ENCODE measurements at places on chromosomes 5 and 9.
A peak's percentile ranks its signal among the peaks of the same experiment; 100 is the strongest.

DNA sequence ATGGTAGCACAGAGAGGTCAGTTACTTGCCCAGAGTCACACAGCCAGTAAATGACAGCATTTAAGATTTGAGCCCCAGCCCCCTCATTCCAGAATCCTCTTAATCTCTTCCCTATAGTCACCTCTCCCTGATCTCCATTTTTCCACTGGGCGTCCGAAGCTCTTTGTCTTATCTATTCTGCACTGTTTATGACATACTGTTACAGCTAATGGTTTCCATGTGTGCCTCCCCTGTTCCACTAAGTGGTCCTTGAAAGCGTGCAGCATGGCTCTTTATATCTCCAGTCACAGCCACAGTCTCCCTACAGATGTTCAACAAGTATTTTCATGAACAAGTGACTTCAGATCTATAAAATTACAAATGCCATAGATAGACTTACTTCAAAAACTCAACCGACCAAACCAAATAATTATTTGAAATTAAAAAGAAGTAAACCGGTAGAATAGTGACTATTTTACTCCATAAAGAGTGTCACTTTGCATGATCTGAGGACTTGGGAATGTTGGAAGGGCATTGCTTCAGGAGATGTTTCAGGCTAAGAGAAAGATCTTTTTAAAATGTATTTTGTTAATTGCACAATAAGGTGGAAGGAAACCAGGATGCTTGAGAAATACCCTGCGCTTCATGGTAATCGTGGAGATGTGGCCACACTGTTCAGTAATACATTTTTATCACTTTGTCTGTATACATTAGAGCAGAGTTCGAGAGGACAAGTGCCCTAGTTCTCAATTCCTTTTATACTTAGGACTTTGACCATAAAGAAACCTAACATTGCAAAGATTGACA, 237.2 kb downstream of the FBXL7 start:
- DNase-seq, result no peak

DNA sequence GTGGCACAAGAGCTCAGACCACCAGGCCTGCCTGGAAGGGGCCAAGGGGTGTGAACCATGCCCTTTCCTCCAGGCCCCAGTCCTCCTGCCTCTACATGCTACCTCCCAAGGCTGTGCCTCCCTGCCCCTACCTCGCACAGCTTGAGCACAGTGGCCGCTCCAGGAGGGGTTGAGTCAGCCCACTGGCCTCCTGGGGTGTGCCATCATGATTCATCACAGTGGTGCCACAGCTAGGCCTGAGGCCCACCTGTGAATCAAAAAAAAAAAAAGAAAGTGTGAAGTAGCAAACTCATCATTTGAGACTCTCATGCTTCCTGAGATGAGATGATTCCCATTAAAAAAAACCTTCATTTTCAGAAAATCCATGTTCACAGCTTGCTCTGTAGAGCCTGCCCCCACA, 240.5 kb downstream of the HSPA4 start:
- no peak for DNase-seq

DNA sequence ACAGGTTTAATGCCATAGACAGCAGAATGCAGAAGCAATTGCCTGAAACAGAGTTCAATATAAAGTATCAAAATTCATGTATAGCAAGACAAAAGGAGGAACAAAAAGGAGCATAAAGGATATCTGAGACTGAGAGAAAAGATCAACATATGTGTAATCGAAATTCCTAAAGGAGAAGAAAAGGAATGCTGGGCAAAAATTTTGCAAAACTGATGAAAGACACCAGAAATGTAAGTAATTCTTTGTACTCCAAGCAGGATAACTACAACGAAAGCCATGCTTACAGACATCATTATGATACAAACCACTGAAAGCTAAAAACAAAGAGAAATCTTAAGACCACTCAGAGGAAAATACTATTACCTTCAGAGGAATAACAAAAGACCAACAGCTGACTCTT, 72.8 kb upstream of the MTAP start:
- DNase-seq, result no peak

DNA sequence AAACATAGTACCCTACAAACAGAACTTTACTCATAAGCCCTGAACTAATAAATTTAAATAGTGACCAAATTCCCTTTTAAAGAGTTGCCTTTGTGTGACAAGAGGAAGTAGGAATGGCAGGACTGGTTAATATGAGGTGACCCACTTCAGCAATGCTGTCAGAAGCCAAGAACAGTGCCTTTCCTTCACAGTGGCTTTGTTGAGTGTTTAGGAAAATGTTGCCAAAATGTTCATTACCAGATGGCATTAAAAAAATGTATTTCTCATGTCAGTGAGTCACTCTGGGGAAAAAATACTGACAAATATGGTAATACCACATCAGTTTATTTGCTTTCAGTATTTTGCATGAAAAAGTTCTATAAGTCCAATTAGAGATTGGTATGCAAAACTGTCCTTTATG, 103.3 kb downstream of the DIRAS2 start:
- DNase-seq, result no peak

- no peak for DNase-seq
Observed at GRCh38 chr5:68251804-68252522, 36.4 kb downstream of the PIK3R1 start.

- DNase-seq, result no peak
Observed at GRCh38 chr5:16726538-16726946, 109.7 kb upstream of the RETREG1 start.

- peak; percentile 95 for DNase-seq
Observed at GRCh38 chr5:177491429-177491945, 5.9 kb downstream of the PDLIM7 start.

DNA sequence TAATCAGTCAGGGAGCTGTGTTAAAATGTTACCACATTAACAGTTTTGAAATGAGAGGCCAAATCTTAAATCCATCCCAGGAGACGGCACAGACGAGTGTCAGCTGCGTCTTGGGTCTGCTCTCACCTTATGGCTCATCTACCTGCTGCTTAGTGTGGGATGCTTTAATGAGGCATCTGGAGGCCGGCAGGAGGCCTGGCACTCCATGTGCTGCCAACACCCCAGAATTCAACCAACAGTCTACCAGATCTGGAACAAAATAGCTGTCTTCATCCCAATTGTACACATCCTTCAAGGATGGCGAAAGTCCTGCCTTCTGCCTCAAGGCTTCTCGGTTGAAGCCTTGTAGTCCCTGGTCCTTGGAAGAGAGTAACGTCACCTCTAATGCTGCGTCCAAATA, 12.0 kb downstream of the PRKACG start:
- no peak for DNase-seq

- DNase-seq, result no peak
Observed at GRCh38 chr9:34256104-34256503, 73.0 kb downstream of the KIF24 start.

- DNase-seq, result no peak
Observed at GRCh38 chr9:130755377-130756007, 61.9 kb downstream of the EXOSC2 start.

DNA sequence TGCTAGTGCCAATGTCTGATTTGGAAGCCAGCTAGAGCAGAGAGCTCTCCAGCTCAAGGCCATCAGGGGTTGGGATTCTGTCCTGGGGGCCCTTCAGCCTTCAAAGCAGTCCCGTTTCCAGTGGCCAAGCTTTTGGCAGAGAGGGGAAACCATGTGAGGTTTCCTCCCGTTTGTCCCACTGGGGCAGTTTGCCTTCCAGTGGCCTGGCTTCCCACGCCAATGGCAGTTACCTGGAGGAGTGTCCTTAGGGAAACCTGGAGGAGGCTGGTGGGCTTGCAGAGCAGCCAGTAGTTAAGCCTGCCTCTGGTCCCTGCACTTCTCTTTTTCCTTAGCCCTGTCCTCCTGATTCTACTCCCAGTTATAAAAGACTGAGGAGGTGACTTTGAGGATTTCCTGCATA, 37.7 kb downstream of the FGD3 start:
- no peak for DNase-seq

DNA sequence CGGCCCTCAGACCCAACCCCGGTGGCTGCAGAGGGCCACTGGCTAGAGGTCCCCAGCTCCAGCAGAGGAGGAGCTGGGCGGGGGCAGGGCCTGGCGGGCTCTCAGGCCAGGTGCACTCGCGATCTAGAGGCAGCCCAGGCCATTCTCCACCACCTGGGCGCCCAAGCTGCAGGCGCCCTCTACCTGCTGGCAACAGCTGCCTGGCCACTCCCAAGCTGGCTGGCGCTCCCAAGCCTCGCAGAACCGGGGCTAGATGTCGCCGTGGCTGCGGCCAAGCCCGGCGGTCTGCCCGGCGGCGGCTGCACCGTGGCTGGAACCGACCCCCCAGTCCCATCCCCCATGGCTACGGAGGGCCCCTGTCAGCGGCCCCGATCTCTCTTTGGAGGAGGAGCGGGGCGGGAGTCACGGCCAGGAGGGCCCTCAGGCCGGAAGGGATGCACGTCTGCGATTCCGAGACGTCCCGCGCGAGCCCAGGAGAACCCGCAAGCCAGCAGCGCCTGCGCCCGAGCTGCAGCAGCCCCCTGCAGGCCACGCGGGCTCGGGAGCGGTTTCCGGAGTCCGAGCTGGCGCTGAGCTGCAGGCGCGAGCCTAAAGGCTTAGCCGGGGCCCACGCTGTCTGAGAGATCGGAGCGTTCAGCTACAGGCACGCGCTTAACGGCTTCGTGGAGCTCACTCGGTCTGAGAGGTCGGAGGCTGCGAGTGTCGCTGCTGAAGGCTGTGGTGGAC, 44.3 kb upstream of the BICD2 start:
- peak; percentile 89 for DNase-seq

DNA sequence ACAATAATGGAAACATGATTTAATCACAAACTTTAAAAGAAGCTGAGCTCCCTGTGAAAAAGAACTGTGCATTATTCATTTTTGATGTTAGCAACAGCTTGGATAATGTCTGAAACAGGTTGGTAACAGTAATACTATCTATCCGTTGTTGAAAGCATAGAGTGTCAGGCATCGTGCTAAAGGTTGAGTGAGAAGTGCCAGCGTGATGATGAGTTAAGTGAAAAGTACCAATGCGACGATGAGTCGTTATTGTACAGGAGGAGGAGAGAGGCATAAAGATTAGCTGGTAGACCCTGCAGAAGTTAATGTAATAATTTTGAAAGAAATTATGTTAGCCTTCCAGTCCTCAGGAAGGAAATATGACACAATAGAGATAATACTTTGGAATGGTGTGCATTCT, 593.6 kb downstream of the MAT2B start:
- DNase-seq, result no peak

DNA sequence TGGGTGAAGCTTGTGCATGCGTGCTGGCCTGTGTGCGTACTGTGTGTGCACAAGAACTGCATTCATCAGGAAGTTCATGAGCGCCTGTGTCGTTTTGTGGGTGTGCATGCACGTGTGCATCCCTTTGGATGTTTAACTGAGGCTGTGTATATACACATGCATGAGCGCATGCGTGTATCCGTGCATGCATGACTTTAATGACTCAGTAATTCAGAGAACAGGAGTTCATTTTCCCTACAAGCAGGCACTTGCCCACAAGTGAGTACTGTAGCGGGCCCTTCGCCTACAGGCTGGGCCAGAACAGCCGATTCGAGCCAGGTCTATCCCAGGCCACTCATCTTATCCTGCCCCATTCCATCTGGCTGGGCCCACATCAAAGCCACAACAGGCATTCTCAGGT, 29.8 kb downstream of the CORO2A start:
- no peak for DNase-seq

DNA sequence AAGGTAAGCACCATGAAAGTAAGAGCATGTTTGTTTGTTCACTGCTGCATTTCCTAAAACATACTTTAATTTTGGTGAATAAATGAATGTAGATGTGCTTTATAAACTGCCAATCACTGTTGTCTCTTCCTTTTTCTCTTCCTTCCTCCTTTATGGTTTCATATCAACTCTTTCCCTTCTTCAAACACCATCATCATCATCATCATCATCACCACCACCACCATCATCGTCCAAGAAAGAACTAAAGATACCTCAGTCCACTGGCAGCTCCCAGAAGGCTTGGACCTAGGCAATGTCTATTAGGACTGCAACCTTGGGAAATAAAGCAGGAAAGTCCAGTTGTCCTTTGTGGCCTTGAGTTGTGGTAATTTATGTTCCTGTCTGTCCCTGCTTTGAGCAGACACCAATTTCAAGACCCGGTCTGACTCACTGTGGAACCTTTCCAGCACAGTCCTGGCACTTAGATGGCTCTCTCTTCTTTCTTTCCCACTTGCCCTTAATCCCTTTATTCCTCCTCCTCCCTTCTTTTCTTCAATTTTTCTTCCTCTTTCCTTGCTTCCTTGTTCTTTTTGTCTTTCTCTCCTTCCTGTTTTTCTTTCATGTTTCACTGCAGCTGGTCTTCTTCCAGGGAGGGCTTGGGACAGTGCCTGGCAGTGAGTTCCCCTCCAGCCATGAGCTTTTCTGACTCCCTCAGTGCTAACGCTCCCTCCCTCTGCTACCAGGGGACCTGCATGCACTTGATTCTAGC, 99.3 kb downstream of the ANGPTL2 start:
- no peak for DNase-seq

DNA sequence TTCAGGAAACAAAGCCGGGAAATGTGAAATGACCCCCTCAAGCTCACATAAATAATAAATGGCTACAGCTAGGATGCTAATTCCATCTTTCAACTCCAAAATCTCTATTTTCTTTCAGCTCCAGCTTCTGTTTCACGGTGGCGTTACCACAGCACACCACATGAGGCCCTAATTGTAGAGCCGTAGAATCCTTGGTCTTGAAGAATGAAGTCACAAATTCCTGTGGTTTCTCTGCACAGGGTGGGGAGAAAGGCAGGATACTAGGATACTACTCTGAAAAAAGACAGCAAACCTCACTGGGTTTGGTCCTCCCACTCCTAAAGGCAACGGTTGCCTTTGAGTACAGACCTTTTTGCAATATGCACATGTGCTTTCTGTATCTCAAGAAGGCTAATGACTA, 13.9 kb upstream of the RARS1 start:
- no peak for DNase-seq

DNA sequence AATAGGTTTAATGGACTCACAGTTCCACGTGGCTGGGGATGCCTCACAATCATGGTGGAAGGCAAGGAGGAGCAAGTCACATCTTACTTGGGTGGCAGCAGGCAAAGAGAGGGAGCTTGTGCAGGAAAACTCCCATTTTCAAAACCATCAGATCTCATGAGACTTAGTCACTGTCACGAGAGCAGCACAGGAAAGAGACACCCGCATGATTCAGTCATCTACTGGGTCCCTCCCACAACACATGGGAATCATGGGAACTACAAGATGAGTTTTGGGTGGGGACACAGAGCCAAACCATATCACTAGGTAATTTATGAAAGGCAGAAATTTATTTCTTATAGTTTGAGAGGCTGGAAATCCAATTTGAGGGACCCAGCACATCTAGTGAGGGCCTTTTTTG, 40.0 kb downstream of the MTREX start:
- DNase-seq, result no peak

- no peak for DNase-seq
Observed at GRCh38 chr5:32586276-32586599, 881 bp downstream of the SUB1 start.

GRCh38 chr9:36093384-36093783, 43.1 kb upstream of the GLIPR2 start:
- no peak for DNase-seq

DNA sequence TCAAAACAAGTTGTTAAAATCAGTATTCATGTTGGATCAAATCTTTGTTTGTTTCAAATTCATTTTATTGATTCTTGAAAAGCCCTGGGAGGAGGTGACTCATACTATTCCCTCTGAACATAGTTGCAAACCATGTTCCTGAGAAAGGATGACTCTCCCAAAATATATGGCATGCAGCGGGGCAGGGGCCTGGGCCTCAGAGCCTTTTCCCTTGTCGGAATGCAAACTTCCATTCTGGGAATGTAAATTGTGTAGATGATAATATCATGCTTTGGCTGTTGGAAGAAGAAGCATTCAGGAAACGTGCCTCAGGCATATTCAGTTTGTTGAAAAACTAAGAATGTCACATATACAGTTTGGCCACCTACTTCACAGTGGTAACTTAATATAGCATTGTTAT, 242.0 kb downstream of the AUH start:
- DNase-seq, result no peak

- DNase-seq, result no peak
Observed at GRCh38 chr5:6745706-6746222, 32.5 kb downstream of the TENT4A start.

All from nephron progenitor cell (in vitro differentiated cells).